Suppressor macrophage treated with lipopolysaccharide for 4 hours (primary cell): ENCODE measurements at places on chromosomes 3 and 15.

- DNase-seq, result no peak
These were observed 621.7 kb upstream of the AGTR1 start for GRCh38 chr3:148075771-148076716.

DNA sequence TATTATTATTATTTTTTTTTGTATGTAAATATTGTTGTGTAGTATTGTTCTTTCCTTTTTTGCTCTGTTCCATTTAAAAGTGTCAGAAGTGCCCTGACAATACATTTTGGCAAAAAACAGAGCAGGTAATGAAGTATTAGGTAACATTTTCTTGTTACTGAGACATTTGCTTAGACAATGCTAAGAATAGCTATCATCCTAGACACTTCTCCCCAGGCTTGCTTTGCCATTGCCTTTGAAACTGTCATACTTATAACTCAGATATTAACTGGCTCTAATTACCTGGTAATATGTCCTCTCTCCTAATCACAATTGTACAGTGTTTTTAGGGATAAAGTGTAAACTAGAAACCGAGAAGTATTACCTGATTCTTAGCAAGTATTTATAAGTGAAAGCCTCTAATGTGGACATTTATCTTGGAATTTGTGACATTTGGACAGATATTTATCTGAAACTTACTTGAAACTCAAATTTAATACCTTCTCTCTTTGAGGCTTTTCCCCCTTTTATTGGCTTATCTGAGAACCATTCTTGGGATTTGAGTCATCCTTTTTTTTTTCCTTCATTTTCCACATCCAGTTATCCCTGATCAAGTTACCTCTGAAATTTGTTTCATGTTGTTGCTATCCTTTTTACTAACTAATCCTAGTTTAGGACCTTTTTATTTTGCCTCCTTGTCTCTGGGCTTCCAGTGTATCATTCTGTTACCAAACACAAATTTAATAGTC is 13.1 kb downstream of the ARIH1 start:
- DNase-seq, result no peak

DNA sequence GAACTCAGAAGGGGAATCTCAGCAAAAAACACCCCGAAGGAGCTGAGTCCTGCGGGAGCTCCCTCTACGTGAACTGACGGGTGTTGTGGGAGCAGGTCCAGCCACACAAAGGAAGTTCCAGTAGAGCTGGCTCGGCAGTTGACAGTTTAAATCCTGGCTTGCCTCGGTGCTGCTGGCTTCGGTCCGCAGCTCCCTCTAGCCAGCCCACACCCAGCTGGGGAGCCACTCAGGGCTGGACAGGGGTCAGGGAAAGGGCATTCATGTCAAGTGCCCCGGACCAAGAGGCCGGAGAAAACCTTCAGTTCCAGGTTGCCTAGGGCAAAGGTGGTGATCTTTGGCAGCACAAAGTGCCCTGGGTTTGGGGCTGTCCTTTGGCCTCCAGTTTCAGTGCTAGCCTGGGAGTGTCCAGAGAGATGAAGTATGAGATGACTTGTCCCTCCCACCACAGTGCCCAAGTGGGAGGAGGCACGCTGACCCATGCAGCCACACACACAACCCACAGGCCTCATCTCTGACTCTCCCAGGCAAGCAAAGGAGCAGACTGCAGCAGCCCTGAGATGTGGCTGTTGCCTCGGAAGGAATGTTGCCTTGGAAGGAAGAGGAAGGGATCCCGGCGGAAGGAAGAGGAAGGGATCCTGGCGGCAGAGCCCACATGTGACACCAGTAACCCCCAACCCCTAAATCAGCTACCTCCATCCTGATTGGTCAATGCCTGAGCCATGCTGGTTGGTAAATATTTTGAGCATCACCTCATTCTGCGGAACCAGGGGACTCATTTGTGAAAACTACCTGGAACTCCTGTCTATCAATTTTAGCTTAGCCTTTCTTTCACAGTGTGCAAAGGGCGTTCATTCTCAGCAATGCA is 13.9 kb upstream of the ANPEP start:
- DNase-seq, result peak; percentile 81

GRCh38 chr15:67820122-67820991 is 5.0 kb upstream of the SKOR1 start:
- no peak for DNase-seq

- no peak for DNase-seq
These were observed 192.5 kb downstream of the WNT5A start for GRCh38 chr3:55294557-55294956.
